ENCODE measurements at places on chromosomes 2 and 18.
A peak's percentile ranks its signal among the peaks of the same experiment; 100 is the strongest.

- DNase-seq, result no peak
Observed at GRCh38 chr2:29218071-29218470, 102.9 kb downstream of the CLIP4 start.

GRCh38 chr2:8242739-8243138 is 439.1 kb upstream of the ID2 start:
- peak; percentile 72 for DNase-seq

- DNase-seq, result no peak
Observed at GRCh38 chr2:147156970-147157369, 687.9 kb upstream of the ACVR2A start.

GRCh38 chr2:222883420-222883819 is 22.6 kb downstream of the ACSL3 start:
- no peak for DNase-seq

GRCh38 chr2:155679647-155680046 is 652.9 kb downstream of the NR4A2 start:
- no peak for DNase-seq

DNA sequence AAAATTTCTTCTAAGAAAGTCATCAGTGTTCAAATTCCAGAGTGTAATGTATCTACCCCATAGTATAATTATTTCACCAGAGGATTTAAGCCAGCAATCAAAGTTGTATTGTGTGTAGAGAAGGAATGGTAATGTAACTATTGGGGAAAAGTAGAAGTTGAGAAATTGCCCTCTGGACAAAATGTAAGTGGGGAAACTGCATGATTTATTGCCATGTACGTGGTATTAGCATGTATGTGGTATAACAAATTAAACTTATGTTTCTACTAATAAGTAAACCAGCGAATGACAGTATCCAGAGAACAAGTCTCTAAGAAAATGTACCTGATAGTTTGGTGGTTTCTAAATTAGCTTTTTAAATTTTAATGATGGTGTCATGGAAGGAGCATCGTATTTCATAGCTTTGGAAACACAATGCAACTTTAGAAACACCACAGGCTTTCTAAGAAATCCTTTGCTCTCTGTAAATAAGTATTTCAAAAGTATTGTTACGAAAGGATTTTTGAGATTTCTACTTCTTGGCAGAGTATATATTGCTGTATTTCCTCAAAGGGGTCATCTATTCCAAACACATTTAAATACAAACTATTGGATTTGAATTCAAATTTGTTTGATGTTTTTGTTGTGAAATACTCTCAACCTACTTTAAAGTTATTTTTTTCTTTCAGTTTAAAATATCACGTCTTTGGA is 1018.9 kb upstream of the ZEB2 start:
- no peak for DNase-seq

DNA sequence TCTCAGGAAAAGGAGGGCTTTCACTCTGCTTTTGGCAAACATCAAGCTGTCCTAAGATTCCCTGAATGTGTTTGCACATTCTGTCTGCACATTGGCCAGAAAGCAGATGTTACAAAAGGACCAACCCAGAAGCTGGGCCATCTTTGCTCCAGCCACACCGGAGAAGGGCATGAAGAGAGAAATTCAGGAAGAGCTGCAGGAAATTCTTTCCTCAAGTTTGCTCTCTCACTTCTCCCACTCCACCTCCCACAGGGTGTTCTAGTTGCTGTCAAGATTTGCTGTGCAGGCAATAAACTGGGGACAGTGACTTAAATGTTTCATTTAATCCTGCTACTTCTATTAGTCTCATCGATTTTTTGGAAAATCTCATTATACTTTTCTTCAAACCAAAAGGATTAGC is 137.7 kb upstream of the UNC80 start:
- no peak for DNase-seq

GRCh38 chr2:102158011-102158755 is 15.6 kb downstream of the IL1R1 start:
- no peak for DNase-seq

- no peak for DNase-seq
Observed at GRCh38 chr18:76361219-76361618, 133.8 kb downstream of the ZNF516 start.

- peak; percentile 3 for DNase-seq
Observed at GRCh38 chr2:141109633-141110032, 1021.2 kb downstream of the LRP1B start.

GRCh38 chr2:38875227-38875575 is 533 bp downstream of the DHX57 start:
- DNase-seq, result peak; percentile 45

GRCh38 chr2:119367472-119368099 is 809 bp downstream of the DBI start:
- DNase-seq, result peak; percentile 49

GRCh38 chr2:241033994-241034393 is 35.6 kb downstream of the SNED1 start:
- no peak for DNase-seq

DNA sequence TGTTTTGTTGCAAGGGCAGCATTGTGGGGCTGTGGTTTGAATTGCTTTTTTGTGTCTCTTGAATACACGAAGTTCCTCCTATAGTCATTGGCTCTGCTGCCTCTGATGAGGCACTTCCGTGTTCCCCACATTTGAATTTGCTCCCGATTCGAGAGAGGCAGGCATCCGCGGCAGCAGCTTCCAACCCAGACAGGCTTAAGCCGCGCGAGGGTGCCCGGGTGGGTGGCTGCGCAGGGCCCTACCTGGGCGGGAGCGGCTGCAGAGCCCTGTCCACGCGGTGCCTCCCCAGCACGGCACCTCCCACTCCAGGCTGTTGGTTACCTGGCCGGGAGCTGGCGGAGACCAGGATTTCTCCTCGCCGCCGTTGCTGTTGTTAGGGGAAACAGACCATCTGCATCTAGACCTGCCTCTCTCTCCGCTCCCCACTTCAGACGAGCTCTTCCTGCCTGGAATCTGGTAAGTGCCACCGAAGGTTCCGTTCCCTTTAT is 151.3 kb downstream of the NEDD4L start:
- DNase-seq, result no peak

GRCh38 chr18:50401295-50401694 is 26.4 kb downstream of the SKA1 start:
- no peak for DNase-seq

- DNase-seq, result no peak
Observed at GRCh38 chr2:19868224-19868623, 33.6 kb downstream of the TTC32 start.

DNA sequence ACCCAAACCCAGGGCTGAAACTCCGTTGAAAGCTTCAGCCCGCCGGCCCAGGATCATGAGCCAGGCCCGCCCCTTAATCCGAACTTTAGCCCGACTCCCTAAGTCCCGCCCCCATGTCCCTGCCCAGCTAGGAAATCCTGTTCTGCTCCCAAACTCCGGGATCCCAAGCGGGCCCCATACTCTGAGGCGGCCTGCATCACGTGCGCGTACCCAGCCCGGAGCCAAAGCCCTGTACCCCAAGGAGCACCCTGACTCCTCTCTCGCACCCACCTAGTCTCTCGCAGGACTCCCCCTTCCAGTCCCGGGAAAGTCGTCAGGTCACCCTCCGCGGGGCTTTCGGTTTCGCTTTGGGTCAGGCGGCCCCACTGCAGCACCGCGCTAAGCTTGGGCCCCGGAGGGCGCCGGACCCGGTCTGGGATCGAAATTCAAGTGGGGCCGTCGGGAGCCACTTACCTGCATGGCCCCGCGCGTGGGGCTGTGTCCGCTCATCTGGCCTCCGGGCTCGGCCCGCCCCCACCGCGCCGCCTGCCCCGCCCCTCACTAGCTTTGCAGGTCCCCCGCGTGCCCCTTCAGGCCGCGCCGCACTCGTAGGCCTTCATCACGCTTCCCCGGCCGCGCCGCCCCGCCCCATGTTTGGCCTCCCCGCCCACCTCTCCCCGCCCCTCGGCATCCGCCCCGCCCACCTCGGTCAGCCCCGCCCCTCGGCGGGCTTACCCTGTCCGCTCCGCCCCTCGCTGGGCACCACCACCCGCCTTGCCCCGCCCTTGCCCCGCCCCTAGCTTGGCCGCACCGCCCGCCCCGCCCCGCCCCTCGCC is at the start of gene DNPEP:
Gene DNPEP, minus strand, starts transcription at position 607 of the 815 bp plus-strand sequence. Its CDS starts 118 bp downstream, at position 489.
- DNase-seq, result peak; percentile 97

DNA sequence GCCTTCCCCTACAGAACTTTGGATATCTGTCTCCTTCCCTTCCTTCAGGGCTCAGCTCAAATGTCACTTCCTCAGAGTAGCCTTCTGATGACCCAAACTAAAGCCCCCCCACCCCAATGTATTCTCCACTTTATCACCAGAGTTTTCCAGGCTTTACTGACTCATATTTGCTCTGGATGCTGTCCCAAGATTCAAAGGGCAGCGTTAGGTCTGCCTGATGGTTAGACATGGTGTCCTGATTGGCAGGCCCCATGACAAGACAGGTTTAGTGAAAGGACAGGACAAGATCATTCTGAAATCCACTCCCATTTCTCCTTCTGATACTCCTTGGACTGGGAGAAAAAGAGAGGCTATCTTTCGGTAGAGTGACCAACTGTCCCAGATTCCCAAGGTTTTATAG is 22.6 kb upstream of the RPIA start:
- no peak for DNase-seq

DNA sequence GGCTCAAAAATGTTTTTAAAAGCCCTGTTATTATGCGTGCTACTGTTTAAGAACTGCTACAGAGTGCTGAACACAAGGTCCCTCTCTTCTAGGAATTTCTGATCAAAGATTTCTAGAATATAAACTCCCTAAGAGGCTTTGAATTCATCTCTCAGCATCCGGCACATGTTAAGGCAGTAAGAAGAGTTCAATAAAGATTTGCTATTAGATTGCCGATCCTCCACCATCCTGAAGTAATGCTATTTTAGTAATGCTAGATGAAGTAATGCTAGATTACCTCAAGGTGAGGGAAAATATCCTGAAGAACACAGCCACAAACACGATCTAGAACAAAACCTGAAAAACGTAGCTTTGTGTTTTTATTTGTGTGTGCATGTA is 949 bp upstream of the MYL12B start:
- no peak for DNase-seq

DNA sequence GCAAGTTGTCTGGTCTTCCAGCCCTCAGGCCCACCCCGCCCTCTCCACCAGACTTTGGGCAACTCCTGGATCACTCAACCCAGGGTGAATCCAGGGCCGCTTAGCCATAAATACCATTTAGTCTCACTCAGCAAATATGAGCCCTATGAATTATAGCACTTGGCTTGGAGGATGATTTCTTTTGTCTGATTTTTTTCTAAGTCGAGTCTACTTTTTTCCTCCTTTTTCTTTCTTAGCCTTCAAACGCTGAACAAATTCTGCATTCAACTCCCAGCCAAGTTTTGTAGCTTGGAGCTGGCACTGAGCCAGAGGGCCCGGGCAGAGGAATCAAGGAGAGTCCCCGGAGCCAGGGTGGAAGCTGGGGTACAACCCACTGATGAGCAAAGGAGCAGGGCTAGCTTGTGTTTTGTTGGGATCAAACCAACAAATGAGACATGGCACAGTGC is 48.7 kb downstream of the SERTAD2 start:
- DNase-seq, result peak; percentile 93

- DNase-seq, result no peak
Observed at GRCh38 chr2:131827481-131828163, 299.9 kb downstream of the CCDC74A start.

DNA sequence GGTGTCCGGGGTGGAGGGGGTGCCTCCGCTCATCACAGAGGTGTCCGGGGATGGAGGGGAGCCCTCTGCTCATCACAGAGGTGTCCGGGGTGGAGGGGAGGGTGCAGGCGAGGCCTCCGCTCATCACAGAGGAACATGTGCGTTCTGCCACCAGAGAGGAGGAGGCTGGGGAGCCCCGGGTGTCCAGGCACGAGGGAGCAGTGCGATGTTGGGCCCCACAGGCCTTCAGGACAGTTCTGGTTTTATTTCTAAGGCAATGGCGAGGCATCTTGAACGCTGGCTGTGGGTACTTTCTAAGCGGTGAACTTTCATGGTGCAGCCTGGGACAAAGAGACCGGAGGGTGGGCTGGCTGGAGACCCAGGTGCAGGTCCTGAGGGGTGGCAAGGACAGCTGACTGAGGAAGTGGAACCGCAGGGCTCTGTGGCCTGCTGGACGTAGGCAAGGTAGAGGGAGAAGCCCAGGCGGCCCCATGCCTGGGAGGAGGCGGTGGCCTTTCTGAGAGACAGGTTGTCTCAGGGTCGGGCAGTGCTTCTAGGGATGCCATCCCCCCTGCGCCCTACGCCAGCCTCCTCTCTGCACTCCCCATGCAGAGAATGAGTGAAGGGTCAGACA is 196.6 kb upstream of the SALL3 start:
- DNase-seq, result no peak

DNA sequence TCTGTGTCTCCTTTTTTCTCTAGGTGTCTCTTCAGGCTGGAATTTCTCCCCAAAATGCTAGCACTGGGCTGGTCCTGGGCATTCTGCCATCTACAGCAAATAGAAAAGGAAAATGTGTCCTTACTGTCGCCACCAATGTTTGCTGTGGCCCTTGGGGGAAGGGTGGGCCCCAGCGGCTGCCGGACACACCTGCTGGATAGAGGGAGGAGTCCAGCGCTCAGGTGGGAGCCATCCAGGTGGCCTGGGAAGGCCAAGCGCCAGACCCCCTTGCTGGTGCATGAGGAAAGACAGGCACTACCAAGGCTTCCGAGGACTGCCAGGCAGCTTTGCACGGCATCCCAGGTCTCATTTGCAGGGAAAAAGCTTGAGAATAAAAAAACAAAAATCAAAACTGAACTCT is 147.7 kb upstream of the GATA6 start:
- DNase-seq, result no peak

DNA sequence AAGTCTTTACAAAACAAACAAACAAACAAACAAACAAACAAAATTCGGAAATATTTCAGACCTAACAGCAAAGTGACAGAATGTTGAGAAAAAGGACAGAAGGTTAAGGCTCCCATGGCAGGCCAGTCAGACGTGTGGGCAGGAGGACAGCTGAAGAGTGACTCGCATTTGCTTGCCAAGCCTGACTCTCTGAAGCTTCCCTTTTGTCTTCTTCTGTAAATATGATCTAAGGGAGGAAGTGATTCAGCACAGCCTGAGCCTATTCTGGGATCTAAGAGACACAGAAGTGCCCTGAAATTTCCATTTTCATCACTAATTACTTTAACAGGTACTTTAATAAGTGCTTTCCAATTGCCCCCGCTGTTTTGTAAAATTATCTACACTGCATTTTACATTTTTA is 134.0 kb upstream of the LYPD1 start:
- peak; percentile 82 for DNase-seq

DNA sequence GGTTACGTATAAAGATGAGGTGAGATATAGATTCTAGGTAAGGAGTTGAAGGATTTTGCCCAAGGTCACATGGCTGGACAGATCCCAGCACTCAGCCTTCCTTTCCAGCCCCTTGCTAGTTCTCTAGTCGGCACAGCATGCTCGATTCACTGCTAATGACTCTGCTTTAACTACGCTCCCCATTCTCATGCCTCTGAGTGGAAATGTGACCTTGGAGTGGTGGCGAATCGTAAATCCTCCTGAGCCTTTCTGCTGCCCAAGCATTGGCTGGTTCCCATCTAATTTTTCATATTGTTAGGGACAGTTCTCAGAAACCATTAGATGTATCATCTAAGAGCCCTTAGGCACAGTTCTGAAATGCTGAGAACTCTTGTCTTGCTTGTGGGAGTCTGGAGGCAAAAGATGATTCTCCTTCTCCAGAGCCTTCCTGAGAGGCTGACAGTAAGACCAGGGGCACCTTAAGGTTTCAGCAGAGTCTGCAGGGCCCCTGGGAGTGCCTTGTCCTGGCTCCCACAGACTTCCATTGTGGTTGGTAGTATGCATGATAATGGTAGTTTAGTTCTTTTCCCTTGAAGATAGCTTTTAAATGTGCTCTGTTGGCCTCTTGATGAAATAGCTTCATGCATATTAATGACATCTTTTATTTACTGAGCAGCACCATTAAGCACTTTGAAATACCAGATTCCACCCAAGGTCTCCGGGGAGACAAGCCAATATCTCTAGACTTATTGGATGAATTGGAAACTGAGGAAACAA is 377.8 kb upstream of the SLC14A2 start:
- no peak for DNase-seq

Measured in GM23248 (cell line).